ENCODE measurements at places on chromosomes 2 and 18.

DNA sequence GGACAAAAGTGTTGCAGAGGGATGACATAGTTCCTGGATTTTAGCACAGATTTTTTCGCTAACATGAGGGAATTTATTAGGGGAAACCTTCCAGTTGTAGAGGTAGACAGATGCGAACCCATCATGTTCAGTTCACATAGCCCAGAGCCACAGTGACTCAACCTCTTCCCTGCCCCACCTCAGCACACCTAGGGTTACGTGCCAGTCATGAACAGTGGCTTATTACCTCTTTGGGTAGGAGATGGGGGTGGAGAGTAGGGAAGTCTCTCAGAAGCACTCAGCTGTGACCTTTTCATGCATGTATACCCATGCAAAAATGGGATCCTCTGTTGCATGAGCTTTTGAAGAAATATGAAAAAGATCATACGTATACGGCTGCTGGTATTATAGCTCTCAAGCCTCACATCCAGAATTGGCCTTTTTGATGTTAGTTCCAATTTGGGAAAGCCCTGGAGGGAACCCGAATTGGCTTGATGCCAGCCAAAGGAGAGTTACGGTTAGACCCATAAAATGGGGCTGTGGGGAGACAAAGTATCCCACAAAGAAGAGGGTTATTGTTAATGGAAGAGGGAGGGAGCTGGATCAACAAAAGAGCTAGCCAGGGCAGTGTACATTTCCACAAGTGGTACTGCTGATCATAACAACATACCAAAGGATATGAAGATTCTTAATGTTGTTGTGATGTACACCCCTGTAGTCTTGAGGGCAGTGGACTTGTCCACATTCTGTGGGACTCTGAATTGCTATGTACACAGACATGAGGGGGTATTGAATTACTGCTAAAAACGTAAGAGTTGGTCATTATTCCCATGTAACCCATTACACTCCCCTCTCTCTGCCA is 4.9 kb downstream of the TANC1 start:
- no peak for DNase-seq

DNA sequence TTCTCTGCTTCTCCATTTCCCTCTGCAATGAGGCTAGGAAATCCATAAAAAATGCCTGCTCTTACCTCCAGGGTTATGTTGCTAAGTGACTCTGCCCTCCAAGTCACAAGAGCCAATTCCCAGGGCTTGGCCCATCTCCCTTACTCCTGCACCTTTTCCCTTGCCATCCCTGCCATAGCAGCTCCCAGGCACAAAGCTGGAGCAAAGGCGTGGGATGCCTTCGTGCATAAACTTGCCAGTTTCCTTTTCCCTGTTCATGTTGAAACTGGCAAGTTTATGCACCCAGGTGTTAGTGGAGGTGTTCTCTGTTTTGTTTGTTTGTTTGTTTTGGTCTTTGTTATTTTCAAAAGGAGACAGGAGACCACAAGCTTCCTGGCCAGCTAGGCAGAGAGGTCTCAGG is 195.1 kb downstream of the ACKR3 start:
- no peak for DNase-seq

DNA sequence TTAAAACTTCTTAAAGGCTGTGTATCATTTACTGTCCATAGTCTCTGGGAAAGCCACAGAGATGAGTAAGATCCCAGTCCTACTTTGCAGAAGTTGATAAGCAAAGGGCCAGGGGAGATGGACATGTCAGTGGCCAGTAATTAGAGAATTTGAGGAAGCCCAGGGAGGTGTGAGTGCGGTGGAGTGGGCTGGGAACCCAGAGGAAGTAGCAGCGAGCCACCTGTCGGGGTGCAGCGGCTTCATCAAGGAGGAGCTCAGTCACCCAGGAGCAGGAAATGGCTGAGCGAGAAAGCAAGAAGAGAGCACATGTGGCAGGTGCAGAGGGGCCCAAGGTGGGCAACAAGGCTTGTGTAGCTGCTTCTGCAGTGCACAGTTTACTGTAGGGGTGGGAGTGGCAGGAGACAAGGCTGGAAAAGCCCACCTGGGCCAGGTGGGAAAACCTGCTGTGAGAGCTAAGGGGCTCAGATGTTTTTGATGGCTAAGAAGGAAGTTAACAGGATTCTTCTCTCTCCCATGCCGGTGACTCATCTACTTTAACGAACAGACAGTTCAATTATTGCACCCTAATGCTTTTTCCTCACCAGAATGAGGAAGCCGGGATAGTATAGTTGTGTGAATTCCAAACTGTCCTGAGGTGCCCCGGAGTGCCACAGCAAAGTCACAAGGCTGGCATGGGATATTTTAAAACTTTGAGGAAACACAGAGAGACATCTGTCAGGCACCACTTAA is 34.8 kb upstream of the MGAT5 start:
- no peak for DNase-seq

DNA sequence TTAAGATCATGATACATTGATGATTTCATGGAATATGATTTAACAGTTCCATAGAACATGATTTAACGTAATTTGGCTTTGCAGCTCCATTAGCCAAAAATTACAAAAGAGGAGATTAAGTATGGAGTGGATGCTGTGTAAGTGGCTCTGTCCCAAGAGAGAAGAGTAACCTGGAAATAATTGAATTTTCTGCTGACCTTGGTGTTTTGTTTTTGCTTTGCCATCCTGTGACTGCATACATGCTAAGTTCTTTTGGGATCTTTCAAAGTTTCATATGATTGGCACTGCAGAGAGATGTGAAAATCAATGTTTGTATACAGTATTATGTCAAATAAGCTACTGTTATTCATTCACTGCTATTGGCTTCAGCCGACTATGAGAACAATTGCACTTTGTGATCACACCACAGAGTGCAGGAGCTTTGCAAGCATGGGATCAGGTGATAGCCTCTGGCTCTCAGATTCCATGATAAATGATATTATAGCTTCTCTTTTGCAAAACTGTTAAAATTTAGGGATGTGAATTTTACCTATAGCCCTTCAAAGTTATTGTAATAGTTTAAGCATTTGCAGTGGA is 46.1 kb upstream of the TMEM87B start:
- DNase-seq, result no peak

DNA sequence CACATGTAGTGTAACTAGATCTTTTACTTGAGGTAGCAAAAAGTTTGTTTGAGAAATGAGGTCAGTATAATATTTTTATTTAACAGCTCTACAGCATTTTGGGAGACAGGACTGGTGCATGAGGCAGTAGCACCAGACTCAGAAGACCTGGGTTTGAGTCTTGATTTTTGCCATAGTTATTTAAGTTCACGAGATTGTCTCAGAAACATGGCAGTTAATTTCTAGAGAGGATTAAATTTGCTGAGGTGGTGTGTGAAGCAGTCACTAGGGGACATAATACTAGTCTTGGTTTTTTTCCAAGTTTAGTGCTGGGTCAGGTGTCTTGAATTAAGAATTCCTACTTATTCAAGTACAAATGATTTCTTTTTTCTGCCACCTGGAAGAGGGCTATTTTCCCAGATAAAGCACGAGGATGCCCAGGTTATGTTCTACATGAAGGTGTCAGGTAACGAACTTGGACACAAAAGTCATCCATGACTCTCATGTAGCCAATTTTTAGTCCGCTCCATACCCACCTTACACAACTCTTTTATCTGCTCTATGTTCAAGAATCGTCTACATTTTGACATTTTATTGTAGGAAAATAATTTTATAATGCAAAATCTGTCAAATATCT is 1.4 kb downstream of the MARCHF7 start:
- peak; percentile 13 for DNase-seq

- DNase-seq, result no peak
These were observed 16.4 kb upstream of the CD28 start for GRCh38 chr2:203690117-203690431.

Measured in NCI-H1694 treated with DMSO at 0.1 percent for 48 hours (cell line).